ENCODE measurements at places on chromosomes 5 and 9.
A peak's percentile ranks its signal among the peaks of the same experiment; 100 is the strongest.

DNA sequence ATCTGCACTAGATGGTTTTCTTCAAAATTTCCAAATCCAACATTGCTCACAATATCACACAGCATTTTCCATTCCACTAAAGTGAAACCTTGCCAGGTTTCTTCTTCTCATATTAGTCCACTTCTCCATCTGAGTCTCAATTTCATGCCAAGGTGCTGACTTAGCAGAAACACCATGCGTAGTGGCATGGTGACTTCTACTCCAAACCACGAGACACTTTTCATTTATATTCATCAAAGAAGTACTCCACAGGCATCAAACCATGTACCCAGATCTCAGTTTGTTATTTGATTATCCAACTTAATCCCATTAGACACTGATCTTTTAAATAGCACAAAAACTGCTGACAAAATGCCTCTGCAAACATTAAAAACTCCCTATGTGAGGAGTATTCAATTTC is 233.4 kb upstream of the ITGA1 start:
- no peak for DNase-seq

DNA sequence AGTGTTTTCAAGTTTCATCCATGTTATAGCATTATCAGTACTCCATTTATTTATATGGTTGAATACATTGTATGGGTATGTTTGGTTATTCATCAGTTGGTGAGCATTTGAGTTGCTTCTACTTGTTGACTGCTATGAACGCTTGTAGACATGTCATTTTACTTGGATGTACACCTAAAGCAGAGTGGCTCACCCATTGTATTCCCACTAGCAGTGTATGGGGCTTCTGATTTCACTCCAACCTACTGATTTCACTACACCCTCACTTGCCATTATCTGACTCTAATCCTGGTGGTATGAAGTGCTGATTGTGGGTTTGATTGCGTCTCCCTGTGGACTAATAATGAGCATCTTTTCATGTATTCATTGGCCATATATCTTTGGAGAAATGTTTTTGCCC is 9.5 kb downstream of the NPM1 start:
- DNase-seq, result no peak

DNA sequence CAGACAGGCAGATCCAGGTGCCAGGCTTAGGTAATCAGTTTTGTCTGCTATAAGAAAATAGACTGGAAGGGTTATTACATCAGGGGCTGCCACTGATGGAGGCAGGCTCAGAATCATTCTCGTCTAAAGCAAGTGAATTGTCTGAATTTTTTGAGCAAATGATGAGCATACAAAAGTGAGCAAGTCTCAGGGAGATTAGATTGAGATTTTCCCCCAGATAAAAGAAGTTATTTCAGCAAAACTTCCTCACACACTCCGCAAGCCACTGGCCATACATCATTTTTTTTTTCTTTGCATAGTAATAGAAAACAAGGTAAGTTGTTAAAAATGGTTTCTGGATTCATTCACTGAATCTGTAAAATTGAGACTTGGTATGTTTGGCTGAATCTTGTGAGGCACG is 52.9 kb downstream of the ZNF462 start:
- no peak for DNase-seq

- no peak for DNase-seq
Observed at GRCh38 chr5:122846051-122846550, 688 bp downstream of the SNX24 start.

GRCh38 chr9:134533850-134534588 is 107.6 kb upstream of the COL5A1 start:
- no peak for DNase-seq

DNA sequence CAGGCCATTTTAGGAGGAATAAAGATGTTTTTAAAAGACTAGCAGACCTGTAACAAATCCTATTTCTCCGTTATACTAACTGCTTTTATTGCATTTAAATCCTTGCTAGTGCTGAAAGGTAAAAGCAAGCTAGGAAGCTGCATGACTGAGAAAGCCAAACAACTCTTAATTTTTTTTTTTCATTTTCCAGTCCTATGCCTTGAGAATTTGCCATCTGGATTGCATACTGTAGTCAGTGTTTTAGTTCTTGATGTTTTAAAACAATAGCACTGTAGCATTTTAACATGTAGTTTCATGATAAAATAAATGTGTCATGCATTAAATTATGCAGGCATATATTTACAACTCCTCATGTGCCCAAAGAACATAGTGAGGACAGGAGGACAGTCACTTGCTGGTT is 108.4 kb upstream of the FGF10 start:
- no peak for DNase-seq

DNA sequence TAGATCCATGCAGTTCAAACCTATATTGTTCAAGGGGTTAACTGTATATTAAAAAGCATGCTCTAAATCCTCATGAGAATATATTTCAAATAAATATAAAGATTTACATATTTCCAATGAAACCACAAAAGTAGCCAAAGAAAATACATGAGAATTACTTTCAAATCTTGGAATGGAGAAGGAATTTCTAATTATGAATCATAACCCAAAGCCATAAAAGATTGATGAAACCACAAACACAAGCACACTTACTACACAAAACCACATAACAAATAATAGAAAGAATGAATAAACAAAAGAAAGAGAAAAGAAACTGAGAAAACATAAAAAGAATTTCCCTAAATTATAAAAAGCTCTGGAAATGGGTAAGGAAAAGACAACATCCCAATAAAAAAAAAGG is 16.0 kb downstream of the ERP44 start:
- no peak for DNase-seq

GRCh38 chr5:117013280-117013877 is 438.8 kb upstream of the SEMA6A start:
- DNase-seq, result no peak

GRCh38 chr9:90142580-90142979 is 500.0 kb downstream of the DIRAS2 start:
- DNase-seq, result no peak

GRCh38 chr5:128228008-128228407 is 144.4 kb downstream of the SLC12A2 start:
- DNase-seq, result no peak

GRCh38 chr9:78267889-78268288 is 29.0 kb upstream of the PSAT1 start:
- no peak for DNase-seq

GRCh38 chr9:33737811-33738606 is 57.4 kb upstream of the PRSS3 start:
- DNase-seq, result no peak

GRCh38 chr5:161630948-161631347 is 54.6 kb upstream of the GABRA6 start:
- DNase-seq, result no peak

DNA sequence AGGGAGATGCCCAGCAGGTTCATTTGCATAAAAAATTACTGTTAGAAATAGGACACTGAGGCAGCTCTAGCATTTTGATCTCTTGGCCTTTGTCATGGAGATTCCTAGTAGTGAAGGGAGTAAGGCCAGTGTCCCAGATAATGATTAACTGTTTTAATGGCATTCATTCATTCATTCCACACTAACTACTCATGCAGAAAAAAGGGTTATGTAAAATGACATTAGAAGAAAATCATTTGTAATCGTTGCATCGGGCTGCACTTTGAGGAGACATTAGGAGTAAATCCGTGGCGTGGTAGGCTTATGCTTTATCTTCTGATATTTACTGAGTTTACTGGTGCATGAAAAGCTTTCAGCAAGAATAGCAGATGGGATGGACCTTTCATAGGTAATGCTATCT is 82.6 kb upstream of the GRHPR start:
- no peak for DNase-seq

GRCh38 chr5:38548064-38548759 is 8.2 kb downstream of the LIFR start:
- no peak for DNase-seq

DNA sequence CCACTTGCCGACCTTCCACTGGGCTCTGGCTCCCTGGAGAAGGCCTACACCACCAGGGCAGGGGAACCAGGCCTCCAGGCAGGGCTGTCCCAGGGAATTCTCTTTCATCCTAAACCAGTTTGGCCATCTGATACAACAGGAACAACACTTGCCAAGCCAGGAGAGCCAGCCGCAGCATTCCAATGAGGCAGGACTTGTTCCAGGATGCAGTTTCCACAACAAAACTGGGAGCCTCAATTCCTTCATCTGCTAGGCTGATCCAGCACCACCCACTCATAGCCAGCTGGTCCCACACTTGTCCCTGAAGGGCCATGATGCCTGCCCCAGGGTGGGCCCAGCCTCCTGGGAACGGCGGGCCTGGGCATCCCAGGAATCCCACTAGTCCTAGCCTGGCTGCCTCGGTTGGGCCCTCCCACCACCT is 26.0 kb downstream of the BICD2 start:
- peak; percentile 56 for DNase-seq

GRCh38 chr9:89079391-89079790 is 88.1 kb downstream of the S1PR3 start:
- DNase-seq, result no peak

- no peak for DNase-seq
Observed at GRCh38 chr9:4159696-4160095, 140.2 kb downstream of the GLIS3 start.

- no peak for DNase-seq
Observed at GRCh38 chr5:113225259-113225658, 209.5 kb downstream of the TSSK1B start.

DNA sequence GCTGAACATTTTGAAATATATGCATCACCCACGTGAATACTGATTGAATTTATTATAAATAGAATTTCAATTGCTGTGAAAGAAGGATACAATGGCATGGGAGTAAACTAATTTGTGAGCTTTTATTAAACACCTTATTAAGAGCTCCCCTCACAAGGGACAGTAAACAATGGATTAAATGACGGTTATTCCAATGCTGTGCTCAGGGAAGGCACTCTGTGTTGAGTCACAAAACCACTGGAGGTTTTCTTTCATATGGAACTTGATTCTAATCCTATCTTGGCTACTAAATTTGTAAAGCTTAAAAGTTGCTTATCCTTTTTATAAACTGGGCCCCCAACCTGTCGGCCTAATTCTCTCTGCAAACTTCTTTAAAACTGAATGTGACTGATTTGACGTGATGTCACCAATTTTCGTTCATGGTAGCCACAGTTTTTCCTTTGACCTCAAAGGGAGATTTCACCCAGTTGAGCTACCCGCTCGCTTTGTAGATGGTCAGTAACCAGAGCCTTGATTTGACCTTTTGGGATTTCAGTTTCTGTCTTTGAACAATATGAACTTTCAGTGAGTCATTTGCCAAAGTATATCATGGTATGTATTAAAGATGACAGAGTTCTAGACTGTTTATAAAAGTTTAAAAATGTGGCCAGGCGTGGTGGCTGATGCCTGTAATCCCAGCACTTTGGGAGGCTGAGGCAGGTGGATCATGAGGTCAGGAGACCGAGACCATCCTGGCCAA is 61.3 kb upstream of the PIK3R1 start:
- no peak for DNase-seq

DNA sequence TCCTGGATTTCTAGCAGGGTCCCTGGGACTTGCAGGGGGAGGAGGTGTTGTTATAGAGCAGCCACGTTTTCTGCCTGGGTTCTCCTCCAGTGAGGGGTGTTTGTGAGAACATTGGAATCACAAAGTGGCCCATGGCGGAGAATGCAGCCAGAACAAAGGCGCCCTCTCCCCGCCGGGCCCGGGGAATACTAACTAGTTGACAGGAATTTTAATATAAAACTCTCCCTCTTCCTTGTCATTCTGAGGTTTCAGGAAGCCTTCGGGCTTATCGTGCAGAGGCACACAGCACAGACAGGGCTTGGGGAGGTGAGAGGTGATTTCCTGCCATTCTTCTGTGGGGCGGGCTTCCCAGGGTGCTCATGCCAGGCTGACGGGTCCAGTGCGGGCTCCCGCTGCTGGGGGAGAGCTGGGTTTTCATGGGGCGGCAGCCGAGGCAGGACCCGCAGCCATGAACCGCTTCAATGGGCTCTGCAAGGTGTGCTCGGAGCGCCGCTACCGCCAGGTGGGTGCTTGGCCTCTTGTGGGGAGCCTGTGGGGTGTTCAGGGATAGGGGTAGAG is 37.7 kb downstream of the RGS3 start:
- DNase-seq, result no peak

- DNase-seq, result no peak
Observed at GRCh38 chr5:172771439-172772111, 580 bp upstream of the DUSP1 start.

DNA sequence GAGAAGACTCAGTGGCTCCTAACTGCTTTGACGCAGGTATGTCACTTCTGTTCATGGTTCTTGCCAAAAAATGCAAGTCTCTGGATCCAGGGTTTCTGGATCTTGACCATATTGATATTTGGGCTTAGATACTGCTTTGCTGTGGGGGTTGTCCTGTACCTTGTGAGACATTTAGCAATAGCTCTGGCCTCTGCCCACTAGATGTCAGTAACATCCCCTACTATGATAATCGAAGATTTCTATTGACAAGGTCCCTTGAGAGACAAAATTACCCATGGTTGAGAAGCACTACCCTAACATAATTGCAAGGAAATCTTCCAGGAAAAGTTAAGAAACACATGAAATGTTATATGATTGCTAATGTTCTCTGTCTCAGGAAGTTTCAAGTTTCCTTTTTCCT is 285.4 kb downstream of the TMEM232 start:
- no peak for DNase-seq

- peak; percentile 68 for DNase-seq
Observed at GRCh38 chr5:170523142-170523551, 19.3 kb downstream of the KCNIP1 start.

- DNase-seq, result no peak
Observed at GRCh38 chr5:30103052-30103451, 1090.4 kb upstream of the CDH6 start.

DNA sequence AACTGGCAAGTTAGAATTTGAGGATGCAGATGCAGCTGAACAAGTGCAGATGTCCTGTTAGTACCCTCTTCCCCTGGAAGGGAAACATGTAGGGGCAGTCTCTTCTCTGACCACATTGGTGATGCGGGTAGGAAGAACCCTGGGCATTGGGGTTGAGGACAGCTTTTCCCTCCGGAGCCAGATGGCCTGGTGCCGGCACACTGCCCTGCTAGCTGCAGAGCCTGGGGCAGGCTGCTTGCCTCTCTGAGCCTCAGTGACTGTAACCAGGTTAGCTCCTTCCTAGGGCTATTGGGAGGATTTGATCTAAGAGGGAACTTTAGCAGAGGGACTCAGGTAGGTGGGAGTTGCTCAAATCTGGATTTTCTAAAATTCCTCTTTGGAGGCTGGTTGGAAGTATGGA is 148.4 kb downstream of the HSPA4 start:
- DNase-seq, result no peak

DNA sequence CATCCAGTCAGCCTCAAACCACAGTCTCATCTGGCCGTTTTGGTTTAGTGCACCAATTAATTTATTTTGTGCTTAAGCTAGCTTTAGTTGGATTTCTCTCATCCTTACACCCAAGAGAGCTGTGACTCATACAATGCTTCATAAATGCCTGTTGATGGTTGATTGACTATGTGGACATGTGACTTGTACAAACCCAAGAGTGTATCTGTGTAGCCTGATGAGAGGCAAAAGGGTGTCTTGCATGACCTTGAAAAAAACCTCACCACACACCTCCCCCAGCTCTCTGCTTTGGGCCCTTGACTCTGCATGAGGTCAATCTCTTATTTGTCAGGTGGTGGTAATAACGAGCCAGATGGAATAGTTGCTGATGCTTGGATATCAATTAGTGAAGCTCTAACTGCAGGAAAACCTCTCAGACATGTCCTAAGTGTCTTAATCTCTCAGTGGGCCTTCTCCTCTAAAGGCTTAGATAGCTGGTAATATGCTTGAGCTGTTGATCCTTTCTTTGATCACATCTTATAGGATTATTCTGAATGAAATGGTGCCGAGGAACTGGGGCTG is 10.6 kb upstream of the GLRA1 start:
- no peak for DNase-seq

GRCh38 chr9:33660772-33661171 is 134.6 kb upstream of the PRSS3 start:
- no peak for DNase-seq

GRCh38 chr9:108225149-108225800 is 630.5 kb downstream of the ACTL7B start:
- DNase-seq, result no peak
